ENCODE measurements at places on chromosomes 12 and 14.

- DNase-seq, result no peak
These were observed 5.6 kb upstream of the LHX5 start for GRCh38 chr12:113477171-113477841.

- DNase-seq, result no peak
These were observed 11.7 kb downstream of the SOCS4 start for GRCh38 chr14:55038708-55039107.

DNA sequence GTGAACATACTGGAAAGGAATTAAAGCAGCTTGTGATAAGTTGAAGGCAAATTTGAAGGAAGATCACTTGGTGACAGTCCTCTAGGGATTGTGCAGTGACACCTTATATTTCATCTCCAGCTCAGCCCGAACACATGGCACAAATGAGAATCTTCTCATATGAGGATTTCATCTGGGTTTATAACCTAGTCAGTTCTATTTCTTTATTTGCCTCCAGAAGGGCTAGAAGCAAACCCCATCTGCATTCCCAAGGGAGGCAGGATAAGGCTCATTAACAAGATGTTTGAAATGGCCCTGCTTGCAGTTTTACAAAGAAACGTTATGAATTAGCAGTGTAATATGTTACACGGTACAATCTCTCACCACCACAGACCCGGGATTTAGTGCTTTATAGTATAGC is 90.7 kb upstream of the KRR1 start:
- DNase-seq, result no peak

DNA sequence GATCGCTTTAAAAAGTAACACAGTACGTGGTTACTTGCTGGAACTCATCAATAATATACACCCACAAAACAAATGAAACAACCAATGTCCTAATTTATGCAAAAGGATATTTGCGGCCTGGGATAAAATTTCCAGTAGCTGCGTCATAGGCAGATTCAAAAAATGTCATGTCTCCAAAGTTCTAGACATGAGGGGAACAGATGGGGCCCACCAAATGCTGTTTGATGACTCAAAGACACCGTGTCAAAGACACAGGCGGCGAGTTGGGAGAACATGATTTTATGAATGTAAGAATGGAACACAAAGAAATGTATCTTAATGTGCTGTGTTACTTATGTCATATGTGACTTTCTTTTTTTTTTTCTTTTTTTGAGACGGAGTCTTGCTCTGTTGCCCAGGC is 34.3 kb upstream of the NCOR2 start:
- no peak for DNase-seq

GRCh38 chr14:99413911-99414310 is 66.7 kb downstream of the SETD3 start:
- no peak for DNase-seq

DNA sequence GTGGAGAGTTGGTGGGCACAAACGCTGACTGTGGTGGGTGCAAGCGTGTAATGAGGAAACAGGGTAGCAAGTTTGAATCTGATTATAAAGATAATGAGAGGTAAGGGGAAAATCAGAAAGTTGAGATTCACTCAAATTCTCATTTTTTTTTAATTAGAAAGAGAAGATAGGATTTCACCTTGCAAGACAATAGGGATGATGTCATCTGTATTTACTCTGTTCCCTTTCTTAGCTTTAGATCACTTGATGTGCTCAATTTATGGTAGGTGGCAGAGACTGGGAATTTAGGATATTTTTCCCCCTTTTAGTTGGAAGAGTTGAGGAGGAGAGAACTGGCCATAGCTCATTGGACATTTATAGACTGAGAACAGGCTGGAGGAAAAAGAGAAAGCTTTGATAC is 363.6 kb downstream of the AEBP2 start:
- DNase-seq, result no peak

GRCh38 chr12:124509300-124509675 is 58.1 kb downstream of the NCOR2 start:
- DNase-seq, result no peak

GRCh38 chr12:32395026-32395425 is 4.3 kb upstream of the FGD4 start:
- no peak for DNase-seq

- no peak for DNase-seq
These were observed 306.3 kb upstream of the FLRT2 start for GRCh38 chr14:85223667-85224066.

GRCh38 chr12:127987199-127987901 is 279.6 kb upstream of the TMEM132C start:
- no peak for DNase-seq

- DNase-seq, result no peak
These were observed 232.9 kb downstream of the ATP23 start for GRCh38 chr12:58174316-58174715.

DNA sequence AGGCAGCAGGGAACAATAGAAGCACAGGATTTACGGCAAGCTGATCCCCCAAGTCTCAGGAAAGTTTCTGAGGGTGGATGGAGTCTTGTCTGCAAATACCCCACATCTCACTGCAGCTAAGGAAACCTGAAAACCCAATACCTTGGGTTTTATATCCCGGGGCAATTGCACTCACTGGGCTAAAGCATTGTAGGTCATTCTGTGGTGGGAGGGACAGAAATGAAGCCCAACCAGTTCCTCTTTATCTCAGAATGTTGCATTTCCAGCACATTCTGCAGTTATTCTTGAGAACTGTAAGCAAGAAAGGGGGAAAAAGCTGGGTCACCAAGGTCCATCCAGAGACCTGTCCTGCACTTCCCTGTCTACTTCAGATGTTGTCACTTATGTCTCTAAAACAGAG is 39.8 kb downstream of the C12orf42 start:
- no peak for DNase-seq

DNA sequence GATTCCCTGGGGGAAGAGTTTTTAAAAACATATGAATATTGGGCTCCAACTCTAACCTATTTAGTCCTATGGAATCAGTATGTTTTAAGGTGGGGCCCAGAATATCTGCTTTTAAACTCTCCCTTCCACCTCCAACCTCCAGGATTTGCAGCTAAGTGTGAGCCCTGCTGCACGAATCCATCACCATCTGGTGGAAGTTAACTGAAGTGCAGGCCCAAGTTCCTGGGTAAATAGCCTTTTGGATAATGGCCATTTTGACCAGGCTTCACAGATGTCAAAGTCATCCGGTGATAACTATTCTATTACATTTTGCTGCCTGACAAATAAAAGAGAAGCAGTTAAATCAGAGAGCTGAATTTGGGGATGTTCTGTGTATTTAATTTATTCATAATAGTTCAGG is 58.1 kb upstream of the RMST start:
- no peak for DNase-seq

DNA sequence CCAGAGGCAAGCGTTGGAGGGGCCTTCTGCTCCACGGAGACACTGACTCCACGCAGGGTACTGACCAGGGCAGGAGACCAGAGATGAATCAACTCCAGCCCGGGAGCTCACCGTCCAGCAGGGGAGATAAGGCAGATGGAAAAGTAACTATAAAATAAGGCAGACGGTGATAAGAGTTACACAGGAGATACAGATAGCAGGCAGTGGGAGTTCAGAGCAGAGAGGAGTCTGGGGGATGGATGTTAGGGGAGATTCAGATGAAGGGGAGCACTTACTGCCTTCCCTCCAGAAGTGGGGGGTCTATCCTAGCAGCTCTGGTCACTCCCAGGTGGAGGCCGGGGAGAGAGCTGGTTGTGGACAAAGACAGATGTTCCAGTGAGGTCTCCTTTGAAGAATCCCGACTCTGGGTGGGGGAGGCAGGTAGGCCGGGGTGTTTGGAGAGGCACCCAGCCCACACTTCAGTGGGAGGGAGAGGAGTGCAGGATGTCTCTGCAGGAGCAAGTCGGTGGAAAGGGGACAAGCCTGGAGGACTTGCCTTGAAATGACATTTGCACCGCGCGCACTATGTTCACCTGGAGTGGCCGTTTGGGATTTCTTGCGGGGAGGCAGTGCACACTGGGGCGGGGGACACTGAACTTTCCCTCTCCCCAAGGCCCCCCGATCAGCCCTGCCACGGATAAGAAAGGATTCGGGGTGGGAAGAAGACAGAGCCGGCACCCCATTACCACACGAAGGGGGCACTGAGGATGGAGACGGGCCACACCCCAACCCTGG is 1.2 kb downstream of the PITPNM2 start:
- no peak for DNase-seq

DNA sequence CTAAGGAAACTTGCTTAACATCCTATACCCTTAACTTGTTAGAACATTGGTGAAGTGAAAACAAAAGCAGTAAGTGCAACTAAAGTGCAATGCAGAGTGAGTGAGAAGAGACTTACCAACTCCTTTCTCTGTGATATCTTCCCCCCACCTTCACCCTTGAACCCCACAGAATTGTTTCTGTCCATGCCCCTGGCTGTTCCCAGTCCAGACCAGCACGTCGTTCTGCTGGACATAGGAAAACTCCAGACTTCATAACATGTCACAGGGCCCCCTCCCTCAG is 91.9 kb downstream of the DAD1 start:
- no peak for DNase-seq

DNA sequence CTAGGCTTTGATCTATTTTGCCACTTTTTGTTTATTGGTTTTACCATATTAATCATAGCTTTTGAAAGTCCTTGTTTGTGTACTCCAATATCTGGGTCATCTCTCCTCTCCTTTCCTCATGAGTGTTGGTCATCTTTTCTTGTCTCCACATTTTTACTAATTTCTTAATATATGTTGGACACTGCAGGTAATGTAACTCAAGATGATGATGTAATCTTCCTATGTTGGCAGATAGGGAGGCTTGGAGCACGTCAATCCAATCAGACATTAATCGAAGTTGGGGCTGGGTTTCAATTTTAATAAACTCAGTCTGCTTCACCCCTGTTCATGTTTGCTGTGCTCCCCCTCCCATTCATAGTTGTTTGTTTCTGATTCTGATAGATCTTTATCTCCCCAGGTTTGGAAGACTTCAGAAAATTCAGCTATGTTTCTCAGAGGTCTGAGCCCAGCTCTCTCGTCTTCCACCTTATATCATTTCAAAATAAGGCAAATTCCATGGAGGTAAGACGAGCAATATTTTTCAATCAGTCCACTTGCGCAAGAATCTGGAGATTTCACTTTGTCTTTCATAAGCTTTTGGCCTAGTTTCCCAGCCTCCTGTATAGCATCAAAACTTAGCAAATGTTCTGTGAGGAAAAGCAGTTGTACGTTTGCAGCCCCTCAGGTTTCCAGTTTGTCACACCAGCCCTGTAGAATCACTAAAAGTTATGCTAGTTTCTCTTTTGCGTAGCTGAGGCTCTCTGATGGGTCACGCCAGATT is 504.1 kb downstream of the TMTC2 start:
- DNase-seq, result no peak

DNA sequence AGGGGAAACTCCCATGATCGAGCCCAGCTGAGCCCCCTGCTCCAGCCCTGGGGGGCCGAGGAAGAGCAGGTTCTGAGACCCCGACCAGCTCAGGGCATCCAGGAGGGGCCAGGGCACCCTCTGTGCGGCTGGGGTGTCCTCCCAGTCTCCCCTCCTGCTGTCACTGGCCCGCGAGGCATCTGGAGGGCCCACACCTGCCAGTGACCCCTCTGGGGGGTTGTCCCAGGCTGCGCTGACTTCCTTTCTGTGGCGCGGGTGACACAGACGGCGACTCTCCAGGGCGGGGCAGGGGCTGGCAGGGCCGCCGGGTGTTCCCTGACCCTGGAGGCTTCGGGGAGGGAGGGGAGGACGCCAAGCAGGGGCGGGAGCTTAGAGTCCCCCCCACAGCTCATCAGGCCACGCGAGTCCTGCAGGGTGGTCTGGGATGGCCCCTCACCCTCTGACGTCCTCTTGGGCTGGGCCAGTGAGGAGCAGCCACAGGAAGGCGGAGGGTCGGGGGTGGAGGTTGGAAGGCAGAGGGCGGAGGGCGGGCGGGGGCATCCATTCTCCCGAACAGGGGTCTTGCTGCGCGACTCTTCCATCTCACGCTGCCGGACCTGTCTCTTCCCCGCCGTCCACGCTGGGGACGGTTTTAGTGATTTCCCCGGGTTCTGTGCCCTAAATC is 38.6 kb upstream of the FBRSL1 start:
- no peak for DNase-seq

DNA sequence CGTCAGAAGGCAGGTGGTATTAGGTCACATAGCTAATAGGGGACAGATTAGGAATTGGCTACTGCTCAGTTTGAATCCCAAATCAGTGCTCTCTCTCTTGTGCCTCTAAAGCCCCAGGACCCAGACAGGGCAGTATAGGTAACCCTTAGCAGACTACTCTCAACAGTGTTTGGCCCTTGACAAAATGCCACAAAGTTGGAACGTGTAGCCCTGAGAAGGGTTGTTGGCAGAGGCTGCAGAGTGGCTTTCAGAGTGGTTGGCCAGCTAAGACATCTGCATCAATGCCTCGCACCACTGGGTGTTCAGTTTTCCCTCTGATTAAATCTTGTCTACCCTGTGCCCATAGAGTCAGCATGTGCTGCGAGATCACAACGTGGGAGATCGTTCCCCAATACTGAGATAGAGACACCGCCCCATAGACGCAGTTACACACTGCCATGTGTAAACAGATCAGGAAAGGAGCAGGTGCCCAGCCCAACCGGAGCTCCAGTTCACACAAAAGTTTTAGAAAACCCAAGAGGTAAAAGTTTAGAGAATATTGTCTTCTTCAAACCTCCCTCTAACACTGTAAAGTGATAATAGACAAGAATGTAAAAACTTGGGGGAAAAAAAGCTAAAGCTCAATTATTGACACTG is 48.3 kb downstream of the EML1 start:
- no peak for DNase-seq

DNA sequence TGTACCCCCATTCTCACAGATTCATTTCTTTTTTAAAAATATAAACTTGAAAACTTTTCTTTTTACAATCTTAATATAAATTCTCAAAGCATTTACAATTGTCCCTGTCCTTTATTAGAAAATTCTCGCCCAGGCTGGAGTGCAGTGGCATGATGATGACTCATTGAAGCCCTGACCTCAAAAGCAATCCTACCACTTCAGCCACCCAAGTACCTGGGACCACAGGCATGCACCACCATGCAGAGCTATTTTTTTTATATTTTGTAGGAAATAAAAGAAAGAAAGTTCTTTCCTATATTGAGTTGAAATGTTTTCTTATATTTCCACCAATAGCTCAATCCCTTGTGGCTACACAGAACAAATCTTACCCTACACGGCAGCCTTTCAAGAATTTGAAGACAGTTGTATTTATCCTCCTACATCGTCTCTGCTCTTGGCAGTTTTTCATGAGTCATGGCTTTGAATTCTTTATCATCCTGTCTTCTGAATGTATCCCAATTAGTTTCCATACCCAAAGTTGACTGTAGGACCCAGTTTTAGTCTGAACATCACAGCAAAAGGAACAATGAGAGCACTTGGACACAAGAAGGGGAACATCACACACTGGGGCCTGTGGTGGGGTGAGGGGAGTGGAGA is 52.4 kb downstream of the SYT1 start:
- no peak for DNase-seq

Measured in C1 segment of cervical spinal cord (tissue), 14 donors.